ENCODE measurements at places on chromosomes 3 and 15. TPM values are rescaled to one million over a fixed set of nuclear protein-coding genes. Genes with fewer than 3 reads are reported as not detected.
A peak's percentile ranks its signal among the peaks of the same experiment; 100 is the strongest.

The WDR73 gene
- polyA plus RNA-seq = 17.6 TPM

The NCBP2 gene
- polyA plus RNA-seq = 77.6 TPM

- no peak for DNase-seq
These were observed 89.6 kb upstream of the TLE3 start for GRCh38 chr15:70187331-70187730.

- DNase-seq = no peak
These were observed 11.7 kb downstream of the RAD54L2 start for GRCh38 chr3:51550080-51550819.

- DNase-seq = peak; percentile 48
These were observed 71.6 kb downstream of the ABTB1 start for GRCh38 chr3:127744253-127744815.

- no peak for DNase-seq
These were observed 29.0 kb downstream of the PTH1R start for GRCh38 chr3:46906471-46907058.

DNA sequence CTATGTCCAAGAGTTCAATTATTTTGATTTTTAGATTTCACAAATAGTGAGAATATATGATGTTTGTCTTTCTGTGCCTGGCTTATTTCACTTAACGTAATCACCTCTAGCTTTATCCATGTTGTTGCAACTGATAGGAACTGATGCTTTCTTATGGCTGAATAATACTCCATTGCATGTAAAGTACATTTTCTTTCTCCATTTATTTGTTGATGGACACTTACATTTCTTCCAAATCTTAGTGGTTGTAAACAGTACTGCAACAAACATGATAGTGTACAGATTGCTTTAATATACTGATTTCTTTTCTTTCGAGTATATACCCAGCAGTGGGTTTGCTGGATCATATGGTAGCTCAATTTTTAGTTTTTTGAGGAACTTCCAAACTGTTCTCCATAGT lies 600.6 kb upstream of the SEMA6D start:
- DNase-seq = no peak

- peak; percentile 72 for DNase-seq
These were observed 144.2 kb upstream of the ARHGEF26 start for GRCh38 chr3:153976891-153977554.

GRCh38 chr3:46860810-46861604 lies 2.2 kb downstream of the MYL3 start:
- DNase-seq = no peak

DNA sequence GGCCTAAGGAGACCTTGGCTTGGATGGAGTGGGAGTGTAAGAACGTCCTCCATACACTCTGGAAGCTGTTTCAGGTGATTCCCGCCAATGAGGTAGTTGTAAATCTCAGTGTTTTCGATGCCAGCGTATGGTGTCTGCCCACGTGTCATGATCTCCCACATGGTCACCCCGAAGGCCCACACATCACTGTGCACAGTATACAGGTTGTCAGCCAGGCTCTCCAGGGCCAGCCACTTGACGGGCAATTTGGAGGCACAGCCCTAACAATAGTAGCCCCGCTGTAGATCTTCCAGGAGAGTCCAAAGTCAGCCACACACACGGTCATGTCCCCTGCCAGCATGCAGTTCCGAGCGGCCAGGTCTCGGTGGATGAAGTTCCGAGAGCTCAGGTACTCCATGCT lies 51.9 kb downstream of the ETFA start:
- DNase-seq = no peak

- no peak for DNase-seq
These were observed 30.4 kb upstream of the UMPS start for GRCh38 chr3:124699686-124700396.

- DNase-seq = no peak
These were observed 137.7 kb downstream of the CHSY1 start for GRCh38 chr15:101114166-101114565.

GRCh38 chr3:126959921-126960603 lies 22.9 kb upstream of the PLXNA1 start:
- no peak for DNase-seq

- no peak for DNase-seq
These were observed 43.4 kb downstream of the RPLP1 start for GRCh38 chr15:69496001-69496400.

DNA sequence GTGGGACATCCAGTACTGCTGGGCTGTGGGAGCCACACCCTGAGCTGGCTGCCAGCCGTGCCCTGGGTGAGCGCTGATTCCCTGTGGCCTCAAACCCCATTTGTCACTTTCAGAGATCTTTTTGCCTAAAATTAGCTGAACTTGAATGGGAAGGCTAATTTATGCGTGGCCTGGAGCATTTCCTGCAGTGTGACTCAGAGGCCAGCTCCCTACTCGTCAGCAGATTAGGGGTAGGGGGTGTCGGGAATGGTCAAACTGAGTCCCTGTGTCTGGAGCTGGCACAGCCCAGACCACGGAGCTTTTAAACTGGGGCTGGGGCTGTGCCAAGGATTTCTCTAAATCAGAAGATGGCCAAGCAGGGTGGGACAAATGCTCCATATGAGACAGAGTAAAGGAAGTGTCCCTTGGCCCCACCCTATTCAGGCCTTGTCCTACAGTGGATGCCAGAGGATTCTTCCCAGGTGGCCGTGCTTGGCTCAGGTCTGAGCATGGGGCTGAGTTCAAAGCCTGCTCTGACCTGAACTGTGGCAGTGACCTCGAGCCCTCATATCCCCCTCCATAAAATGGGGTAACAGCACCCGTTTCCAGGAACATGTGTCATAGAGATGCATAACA lies 59.7 kb downstream of the ATP2B2 start:
- no peak for DNase-seq

DNA sequence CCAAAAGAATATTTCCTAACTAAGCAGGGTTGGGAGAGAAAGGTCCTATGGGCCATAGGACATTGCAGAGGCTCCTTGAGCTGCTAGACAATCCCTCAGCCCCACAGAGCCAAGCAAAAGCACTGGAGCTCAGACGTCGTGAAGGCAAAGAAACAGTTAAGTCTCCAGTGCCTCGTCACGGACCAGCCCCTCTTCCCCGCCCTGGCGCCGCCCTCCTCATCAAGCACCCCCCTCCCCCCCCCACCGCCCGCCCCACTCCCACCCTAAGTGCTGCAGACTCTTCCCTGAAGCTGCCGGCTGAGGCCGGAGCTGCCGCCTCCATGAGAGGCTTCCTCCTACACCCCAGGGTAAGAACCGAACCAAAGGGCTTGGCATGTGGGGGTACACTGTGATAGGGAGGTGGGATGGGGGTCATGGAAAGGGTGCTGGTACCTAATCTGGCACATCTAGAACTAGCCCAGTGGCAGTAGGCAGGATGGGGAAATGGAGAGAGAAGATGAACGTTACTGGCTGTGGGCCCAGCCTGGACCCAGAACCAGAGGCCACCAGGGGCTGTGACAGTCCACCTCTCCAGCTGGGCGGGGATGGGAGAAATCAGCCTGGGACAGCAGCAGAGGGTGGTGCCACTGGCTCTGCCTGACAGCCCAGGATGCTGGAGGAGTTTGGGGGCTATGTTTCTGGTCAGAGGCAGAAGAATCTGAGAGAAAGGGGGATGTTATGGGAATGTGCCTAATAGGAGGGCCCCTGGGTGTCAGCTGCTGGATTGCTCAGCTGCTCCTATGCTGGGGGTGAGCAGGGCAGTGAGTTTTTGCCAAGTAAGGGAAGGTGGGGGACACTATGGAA lies at the start of gene MAP1A:
Gene MAP1A (plus strand): TSS at position 255 of the 843 bp plus-strand sequence. CDS start 3,866 bp downstream, outside the sequence.
- DNase-seq = peak; percentile 89
